ENCODE measurements at places on chromosomes 6 and 20.

- no peak for DNase-seq
These were observed at the start of gene GRIK2 for GRCh38 chr6:101393251-101393828. TSS of gene GRIK2 (plus strand) at chr6:101393708.

- DNase-seq: peak; percentile 37
These were observed 8.3 kb downstream of the PI16 start for GRCh38 chr6:36962874-36963273.

DNA sequence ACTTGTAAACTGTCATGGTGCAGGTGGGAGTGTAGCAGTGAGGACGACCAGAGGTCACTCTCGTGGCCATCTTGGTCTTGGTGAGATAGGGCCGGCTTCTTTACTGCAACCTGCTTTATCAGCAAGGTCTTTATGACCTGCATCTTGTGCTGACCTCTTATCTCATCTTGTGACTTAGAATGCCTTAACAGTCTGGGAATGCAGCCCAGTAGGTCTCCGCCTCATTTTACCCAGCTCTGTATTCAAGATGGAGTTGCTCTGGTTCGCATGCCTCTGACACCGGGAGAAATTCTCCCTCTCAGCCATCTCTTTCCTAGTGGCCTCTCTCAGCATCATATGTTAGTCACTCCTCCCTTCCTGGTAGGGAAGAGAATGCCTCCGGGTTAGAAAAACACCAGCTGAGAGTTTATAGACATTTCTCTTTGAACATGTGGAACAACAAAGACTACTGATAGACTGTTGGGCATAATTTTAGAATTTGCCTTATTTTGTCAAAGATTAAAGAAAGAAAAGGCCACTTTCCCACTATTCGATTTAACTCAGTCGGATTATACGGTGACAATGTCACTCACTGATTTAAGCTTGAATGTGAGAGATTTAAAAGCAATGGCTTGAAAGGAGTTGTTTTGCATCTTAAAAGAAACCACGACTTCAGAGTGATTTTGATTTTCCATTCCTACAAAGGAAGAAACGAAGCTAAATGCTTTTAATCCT lies 67.9 kb upstream of the SNX9 start:
- no peak for DNase-seq

DNA sequence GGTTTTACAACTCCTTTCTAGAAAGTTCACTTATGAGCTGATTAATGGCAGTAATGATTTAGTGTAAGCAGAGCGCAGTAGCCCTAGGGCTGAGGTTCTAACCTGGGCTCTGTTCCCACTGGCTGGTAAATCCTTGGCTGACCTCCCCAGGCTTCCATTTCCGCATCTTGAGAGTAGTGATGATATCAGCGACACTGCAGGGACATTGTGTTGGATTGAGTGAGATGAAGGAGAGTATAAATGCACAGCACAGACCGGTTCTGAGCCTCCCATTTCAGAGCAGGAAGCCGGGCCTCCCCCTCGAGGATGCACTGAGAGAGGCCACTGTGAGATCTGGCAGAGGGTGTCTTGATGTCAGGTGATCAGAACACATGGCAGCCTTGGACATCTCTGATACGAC lies 477.2 kb upstream of the SULF2 start:
- DNase-seq: no peak

DNA sequence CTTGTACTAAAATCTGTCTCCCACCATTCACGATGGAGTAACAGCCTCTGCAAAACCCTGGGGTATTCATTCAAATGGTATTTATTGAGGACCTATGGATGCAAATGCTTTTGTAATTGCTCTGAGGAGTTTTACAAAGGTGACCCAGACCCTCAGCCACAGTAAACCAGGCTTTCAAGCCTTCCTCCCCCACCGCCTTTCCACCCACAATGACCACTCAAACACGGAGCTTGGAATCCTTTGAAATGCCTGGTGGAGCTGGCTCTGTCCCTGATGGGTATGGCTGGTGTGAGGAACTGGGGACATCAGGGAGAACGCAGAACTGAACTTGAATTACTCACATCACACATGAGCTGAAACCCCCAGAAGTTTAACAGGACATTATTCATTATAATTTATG lies 246.4 kb downstream of the CDH26 start:
- DNase-seq: no peak

- DNase-seq: no peak
These were observed 143.8 kb downstream of the BTBD3 start for GRCh38 chr20:12061466-12061865.

GRCh38 chr20:41638456-41638855 lies 20.3 kb upstream of the CHD6 start:
- no peak for DNase-seq

GRCh38 chr6:10019851-10020250 lies 395.0 kb downstream of the TFAP2A start:
- DNase-seq: no peak

GRCh38 chr6:37554480-37554819 lies 54.8 kb upstream of the CCDC167 start:
- DNase-seq: no peak

- no peak for DNase-seq
These were observed 31.6 kb downstream of the TUBB2B start for GRCh38 chr6:3195695-3196497.

- DNase-seq: no peak
These were observed 616.7 kb downstream of the PHF3 start for GRCh38 chr6:64252256-64252655.

DNA sequence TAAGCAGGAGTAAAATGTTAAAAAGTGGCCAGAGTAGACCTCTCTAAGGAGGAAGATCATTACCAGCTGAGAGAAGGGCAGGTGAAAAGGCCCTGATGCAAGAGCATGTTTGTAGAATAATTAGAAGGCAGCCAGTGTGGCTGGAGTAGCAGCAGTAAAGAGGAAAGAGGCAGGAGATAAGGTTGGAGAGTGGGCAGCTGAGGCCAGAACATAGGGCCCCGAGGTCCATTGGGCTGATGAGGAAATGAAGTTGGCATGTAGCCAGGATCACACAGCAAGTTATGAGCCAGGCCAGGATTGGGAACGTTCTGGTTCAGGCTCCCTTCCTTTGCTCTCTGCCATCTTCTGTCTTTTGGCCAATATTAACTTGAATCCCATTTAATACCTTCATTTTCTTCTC lies 51.6 kb downstream of the RALY start:
- no peak for DNase-seq

- DNase-seq: no peak
These were observed 76.3 kb upstream of the FYN start for GRCh38 chr6:111949546-111949945.

- no peak for DNase-seq
These were observed 5.9 kb downstream of the TMEM239 start for GRCh38 chr20:2822073-2822472.

DNA sequence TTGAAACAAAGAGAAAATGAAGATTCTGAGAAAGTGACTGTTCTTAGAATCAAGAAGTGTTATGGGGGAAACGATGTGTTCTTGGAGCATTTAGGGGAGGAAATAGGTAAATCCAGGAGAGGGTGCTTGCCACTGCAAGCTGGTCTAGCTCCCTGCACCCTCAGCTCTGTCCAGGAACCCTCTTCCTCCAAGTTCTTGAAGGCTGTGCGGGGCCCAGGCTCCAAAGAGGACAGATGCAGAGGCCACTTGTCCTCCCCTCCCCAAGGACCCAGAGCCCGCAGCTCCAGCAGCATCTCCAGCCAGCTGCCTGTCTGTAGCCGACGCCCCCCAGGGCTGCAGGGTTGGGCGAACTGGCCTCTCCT lies 87.9 kb downstream of the CDC5L start:
- no peak for DNase-seq

DNA sequence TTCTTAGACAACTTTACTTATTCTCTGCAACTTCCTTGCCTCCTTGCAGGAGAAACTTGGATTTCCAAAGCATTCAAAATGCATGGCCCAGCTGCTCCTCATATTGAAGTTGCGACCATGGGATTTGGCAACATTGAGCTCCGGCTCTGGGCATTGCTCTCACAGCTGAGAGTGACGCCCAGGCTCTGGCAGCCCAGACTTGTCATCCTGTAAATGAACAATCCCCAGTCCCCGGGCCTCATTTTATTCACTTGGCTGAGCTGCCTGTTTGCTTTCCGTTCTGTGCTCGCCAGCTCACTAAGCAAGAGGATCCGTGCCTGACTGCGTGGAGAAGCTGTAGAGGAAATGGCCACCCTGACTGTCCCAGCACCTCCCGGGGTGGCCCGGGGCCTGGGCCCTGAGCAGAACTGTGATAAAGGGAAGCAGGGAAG lies 119.5 kb upstream of the CD93 start:
- DNase-seq: no peak

DNA sequence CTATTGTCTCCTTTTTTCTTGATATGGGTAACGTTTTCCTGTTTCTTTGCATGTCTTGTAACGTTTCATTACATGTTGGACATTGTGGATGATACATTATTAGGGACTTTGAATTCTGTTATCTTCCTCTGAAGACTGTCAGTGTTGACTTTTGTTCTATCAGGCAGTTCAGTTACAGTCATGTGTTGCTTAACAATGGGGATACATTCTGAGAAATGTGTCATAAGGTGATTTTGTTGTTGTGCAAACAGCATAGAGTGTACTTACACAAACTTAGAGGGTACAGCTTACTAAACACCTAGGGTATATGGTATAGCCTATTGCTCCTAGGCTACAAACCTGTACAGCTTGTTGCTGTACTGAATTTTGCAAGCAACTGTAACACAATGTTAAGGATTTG lies 64.7 kb downstream of the AK9 start:
- no peak for DNase-seq

DNA sequence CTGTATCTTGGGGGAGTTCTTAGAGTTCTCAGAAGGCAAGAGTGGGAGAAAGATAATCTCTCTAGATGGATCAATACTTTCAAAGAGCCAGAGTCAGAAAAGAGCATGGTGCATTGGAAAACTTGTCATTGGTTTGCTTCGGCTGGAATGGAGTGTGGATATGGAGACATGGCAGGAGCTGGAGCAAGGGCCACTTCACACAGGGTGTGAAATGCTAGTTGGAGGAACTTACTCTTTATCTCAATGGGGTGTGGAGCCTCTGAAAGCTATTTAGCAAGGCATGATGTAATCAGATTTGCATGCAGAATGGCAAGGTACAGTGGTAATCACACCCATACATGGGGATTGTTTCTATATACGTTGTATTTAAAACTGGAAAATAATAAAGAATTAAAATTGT lies 31.5 kb upstream of the PAQR8 start:
- no peak for DNase-seq

- no peak for DNase-seq
These were observed 1.9 kb upstream of the HMGA1 start for GRCh38 chr6:34234667-34235306.

DNA sequence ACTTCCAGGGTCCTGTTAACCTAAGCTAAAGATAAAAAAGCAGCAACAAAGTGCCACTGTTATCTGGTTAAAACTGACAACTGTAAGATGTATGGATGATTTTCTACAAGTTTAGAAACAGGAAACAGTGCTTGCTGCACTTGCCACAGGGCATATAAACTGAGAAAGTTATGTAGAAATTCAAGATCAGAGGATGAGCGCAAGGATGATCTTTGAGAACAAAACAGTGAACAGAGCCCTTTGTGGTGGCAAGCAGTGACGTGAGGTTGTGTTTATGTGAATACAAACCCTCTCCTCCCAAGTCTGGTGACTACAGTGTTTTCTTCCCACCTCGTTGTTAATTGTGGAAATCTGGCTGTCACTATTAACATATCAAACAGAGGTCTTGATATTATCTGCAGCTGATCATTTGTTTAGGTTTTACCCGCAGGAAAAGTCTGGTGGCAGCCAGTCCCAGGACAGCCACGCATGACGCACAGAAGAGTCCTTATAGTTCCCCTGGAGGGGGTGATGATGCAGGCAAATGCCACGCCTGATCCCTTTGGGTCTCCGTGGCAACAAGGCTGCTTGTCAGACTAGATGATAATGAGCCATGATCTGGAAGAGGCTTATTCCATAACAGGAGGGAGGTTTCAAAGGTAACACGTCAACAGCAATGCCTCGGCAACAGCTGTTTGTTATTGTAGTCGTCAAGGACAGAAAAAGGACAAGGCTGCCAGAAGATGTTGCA lies 43.1 kb upstream of the TNFAIP3 start:
- peak; percentile 64 for DNase-seq

DNA sequence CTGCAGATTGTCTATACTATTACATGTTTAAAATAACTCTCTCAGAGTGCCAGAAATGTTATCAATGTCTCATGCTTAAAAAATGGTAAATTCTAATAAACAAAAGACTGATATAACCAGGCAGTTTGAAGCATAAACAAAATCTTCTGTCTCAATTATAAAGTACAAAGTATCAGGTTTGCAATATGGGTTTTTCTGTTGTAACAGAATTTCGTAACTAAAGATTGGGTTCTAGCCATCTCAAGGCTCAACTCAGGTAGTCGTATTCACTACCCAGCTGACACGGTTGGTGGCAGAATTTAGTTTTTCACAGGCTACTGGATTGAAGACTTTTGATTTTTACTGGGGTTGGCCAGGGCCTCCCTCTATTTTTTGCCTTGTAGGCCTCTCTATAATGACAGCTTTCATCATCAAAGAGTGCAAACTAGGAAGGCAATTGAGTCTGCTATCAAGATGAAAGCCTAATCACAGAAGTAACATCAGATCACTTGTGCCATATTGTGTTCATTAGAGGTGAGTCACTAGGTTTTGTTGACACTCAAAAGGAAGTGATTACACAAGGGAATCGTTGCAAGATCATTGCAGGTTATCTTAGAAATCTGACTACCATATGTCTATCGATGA lies 3.6 kb downstream of the CYP39A1 start:
- no peak for DNase-seq

- DNase-seq: no peak
These were observed 187.5 kb upstream of the FKBP1C start for GRCh38 chr6:63023726-63024125.

GRCh38 chr6:2740581-2740980 lies 10.1 kb downstream of the MYLK4 start:
- DNase-seq: no peak

GRCh38 chr6:49025273-49026240 lies 437.5 kb downstream of the MMUT start:
- DNase-seq: no peak

DNA sequence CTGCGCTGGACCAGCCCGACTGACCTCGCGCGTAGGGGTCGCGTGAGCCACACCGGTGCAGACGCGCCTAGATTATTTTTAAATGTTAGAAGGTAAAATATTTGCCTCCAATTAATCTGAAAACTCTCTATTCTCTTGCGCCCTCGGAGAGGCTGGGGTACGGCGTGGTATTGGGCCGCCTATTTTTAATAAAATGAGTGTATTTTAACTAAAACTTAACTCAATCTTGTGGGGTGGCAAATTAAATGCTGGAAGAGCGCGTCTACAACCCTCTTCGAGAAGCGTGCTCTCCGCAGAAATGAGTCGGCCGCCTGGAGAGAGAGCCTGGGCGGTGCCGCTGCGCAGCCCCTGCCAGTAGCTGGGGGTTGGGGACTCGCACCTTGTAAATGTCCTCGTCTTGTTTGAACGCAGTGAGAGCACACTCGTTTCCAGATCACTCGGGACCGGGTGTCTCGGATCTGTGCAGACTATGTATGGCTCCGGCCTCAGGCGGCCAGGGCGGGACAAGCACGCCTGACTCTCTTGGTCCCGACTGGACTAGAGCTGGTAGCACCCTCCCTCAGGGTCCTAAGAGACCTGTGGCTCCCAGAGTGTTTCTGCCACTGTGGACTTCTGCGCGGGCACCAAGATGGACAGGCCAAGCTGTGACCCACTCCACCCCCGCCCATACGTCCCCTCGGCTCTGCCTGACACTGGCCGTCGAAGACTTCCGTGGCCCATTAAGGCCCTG lies 2.0 kb upstream of the MAFB start:
- no peak for DNase-seq

Measured in stimulated activated CD8-positive, alpha-beta memory T cell treated with anti-CD3 and anti-CD28 coated beads, Interleukin-15, amount 100 ng/mL, for 48 hours (primary cell).